ENCODE measurements at places on chromosomes 6 and 20.

- DNase-seq, result peak; percentile 82
Observed at GRCh38 chr6:85449388-85449817, 480 bp upstream of the NT5E start.

- peak; percentile 30 for DNase-seq
Observed at GRCh38 chr20:22768266-22769178, 184.2 kb upstream of the FOXA2 start.

GRCh38 chr6:2914318-2914660 is 11.2 kb upstream of the SERPINB9 start:
- no peak for DNase-seq

GRCh38 chr20:49229381-49229780 is 10.2 kb downstream of the DDX27 start:
- no peak for DNase-seq

DNA sequence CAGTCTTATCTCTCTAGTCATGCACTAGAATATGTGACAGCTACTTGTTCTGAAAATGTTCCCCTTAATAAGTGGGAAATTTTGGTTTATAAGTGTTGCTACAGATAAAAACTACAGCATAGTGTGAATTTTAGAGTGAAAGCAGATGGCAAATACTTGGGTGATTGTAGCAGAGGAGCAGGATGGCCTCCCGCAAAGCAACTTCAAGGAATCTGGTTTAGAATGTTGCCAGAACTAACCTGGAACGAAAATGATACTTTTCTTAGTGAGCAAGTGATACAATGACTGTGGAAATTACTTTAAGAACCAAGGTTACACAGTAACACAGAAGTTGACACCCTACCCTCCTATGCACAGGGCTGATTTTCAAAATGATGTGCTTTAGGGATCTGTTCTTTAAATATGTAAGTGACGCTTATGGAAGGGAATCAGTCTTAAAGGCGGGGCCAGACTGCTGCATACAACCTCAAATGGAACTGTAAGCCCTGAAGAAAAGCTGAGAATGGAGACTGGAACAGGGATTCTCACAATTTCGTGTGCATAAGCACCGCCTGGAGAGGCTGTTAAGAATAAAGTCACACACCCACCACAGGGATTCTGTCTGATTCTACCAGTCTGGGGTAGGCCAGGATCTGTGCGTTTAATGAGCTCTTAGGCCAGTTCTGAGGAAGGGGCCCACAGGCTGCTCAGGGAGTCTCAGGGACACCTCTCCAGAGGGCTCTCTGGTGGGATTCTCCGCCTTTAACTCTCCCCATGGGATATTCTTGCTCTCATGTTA is 97.9 kb downstream of the FYN start:
- DNase-seq, result no peak

DNA sequence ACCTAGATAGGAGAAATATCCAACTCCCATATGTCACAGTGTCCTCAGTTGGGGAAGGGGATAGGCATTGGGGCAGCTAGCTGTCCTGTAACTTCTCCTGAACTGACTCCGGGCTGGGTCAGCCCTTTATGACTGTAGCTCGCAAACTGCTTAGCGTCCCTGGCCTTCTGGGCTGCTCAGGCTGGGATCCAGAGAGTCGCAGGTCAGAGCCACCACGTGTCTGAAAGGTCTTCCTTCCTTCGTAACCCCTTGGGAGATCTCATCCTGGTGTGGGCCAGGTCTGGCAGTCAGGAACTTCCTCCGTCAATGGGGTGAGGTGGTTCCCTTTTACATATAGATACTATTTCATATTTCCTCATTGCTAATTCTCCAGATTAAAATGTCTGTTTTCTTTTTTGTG is 28.8 kb upstream of the HINT3 start:
- no peak for DNase-seq

DNA sequence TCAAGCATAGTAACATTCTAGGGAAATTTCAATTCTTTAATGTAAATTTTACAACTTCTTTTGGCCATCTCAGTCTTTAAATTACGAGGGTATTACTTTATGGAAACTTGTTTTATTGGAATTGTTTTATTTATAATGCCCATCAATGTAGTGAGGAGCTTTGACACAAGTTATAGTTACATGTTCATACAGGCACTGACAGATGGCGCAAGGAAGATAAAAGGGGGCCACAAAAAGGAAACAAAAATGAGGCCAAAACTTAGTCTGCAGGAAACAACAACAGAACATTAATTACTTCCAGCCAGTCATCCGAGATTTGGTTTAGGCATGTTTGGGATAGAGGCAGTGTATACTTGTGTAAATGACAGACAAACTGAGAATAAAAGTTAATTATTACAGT is 18.3 kb downstream of the SESN1 start:
- DNase-seq, result peak; percentile 46

GRCh38 chr6:37371154-37372083 is 17.6 kb downstream of the RNF8 start:
- no peak for DNase-seq

- no peak for DNase-seq
Observed at GRCh38 chr6:16712255-16712930, 48.9 kb downstream of the ATXN1 start.

- no peak for DNase-seq
Observed at GRCh38 chr6:75935473-75935793, 137.0 kb downstream of the IMPG1 start.

- DNase-seq, result no peak
Observed at GRCh38 chr20:38034961-38035360, 1.4 kb downstream of the RPRD1B start.

- DNase-seq, result no peak
Observed at GRCh38 chr20:32397567-32398084, 39.5 kb downstream of the ASXL1 start.

DNA sequence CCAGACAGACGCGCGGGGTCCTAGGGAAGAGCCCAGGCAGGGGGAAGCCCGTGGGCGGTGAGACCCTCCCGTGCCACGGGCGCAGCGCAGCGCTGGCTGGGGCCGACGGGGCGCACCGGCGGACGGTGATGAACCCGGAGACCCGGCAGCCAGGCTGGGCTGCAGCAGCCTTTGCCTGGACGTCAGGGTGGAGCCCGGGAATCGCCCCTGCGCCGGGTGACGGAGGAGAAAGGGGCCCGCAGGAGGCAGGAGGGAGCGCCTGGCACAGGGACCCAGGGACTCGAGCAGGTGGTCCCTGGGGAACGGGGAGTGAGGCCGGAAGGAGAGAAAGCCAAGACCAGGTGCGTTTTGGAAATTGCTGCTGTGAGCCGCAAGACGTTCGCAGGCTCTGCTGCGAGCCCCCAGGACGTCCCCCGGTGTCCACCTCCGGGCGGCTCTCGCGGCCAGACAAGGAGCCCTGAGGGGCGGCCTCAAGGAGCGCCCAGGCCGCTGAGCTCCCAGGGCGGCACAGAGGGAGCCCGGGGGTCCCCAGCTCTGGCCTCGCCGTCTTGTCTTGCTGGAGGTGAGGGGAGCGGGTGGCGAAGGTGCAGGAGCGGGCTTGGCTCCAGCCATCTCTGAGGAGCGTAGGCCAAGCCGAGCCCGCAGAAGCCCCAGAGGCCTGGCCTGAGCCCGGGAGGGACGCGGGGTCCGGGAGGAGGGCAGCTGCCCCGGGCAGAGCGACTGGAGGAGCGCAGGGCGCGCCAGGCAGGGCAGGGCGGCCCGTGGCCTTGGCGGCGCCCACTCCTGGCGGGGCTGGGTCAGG is 191.2 kb upstream of the PDE10A start:
- DNase-seq, result no peak

DNA sequence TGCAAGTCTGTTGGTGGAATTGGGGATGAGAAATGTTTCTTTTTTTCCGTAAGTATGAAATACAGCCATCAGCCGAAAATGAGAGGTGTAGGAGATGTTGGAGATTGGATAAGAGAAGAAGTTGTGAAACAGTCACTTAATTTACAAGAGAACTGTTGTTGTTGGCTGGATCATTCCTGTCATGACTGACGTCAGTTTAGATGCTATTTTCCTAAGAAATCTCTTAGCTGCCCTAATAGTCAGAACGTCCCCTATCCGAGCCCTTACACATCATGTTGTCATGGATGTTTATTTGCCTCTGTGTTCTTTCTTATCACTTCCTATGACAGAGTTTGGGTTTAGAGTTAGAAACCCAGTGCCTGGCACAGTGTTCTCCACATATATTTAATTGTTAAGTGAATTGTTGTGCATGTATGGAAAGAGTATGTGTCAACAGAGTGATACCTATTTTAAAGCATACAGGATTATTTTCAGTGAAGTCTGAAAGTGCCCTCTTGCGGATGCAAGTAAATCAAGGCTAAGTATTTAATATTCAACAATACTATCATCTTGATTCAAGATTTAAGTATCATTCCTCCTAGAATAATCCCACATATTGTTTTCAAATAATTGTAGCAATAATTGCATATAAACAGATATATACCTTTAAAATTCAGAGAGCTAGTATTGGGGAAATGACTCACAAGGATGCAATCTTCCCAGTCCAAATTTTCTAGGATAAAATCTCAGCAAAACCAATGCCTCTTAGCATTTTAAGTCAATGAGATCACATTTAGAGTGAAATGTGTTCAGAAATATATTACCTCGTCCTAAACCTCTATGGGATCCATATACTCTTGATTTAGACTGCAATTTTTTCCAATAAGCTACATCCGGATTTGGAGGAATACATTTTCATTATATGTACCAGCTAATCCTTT is 309.9 kb upstream of the NOX3 start:
- no peak for DNase-seq

DNA sequence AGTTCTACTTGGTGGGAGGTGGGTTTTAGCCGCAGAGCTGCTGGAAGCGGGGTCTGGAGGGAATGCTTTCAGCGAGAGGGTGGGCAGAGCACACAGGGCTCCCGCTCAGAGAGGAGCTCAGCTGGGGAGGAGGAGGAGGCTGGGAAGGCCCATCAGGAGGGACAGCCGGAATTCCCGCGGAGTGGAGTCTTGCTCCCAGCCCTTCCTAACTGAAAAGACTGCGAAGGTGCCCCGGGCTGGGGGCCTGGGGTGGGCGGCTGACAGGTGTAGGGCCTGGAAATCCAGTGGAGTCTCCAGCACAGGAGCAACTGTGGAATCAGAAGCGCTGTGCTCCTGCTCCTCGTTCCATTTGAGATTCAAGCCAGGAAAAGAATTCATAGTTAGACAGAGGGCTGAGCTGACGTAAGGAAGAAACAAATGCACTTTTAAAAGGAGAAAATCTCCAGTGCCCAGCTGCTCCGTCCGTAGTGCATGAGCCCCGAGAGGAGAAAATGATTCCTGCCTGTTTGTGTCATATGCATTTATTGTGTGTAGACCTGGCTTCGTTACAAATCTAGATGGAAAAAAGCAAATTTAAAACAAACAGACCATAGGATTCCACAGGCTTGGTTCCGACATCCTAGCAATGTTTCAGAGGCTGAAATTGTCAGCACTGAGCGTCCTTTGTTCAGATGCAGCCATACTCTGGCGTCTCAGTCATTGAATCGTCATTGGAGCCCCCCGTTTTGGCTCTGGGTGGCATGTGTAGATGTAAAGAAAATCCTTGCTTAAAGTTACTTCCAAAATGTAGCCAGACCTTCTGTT is 197.7 kb downstream of the SMOC2 start:
- DNase-seq, result no peak

GRCh38 chr6:76810286-76810685 is 653.0 kb downstream of the HTR1B start:
- DNase-seq, result no peak

DNA sequence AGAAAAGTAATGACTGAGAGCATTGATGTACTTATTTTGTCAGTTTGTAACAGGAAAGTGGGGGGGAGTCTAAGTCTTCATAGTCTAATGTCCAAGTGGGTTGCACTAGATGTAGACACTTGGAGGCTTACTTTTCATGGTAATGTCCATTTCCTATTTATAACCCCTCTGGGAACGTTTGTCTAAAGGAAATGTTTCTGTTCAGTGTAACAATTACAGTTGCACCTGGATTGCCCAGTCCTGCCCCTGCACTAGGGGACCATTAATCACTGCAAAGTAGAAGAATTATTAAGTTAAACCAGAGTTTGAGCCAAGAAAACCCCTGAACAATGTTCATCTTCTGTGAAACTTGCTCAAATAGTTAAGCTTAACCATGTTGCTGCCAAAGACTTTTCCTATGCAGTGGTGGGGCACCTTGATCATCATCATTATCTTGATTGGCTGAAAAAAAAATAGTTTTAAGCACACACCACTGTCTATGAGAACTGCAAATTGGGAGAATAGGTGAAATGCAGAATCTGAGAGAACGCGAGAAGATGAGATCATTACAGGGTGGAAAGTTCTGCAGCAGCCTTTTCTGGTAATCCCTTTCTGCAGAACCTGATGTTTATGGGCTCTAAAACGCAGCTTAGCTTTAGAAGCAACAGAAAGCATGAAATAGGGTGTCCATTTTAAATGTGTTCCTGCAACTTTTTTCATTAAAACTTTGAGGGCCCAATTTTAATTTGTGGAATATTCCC is 106.0 kb downstream of the ZNF217 start:
- DNase-seq, result no peak

- DNase-seq, result no peak
Observed at GRCh38 chr6:119559586-119559985, 210.0 kb upstream of the MAN1A1 start.
